ENCODE measurements at places on chromosomes 7 and 10.
A peak's percentile ranks its signal among the peaks of the same experiment; 100 is the strongest.

GRCh38 chr10:71957546-71958275 lies 6.5 kb upstream of the CHST3 start:
- DNase-seq, result no peak

- no peak for DNase-seq
Measured at GRCh38 chr7:12066004-12066403, 145.1 kb upstream of the TMEM106B start.

- DNase-seq, result peak; percentile 38
Measured at GRCh38 chr7:22663357-22663718, 63.7 kb upstream of the IL6 start.

GRCh38 chr7:27091105-27091504 lies 4.7 kb downstream of the HOXA1 start:
- no peak for DNase-seq

DNA sequence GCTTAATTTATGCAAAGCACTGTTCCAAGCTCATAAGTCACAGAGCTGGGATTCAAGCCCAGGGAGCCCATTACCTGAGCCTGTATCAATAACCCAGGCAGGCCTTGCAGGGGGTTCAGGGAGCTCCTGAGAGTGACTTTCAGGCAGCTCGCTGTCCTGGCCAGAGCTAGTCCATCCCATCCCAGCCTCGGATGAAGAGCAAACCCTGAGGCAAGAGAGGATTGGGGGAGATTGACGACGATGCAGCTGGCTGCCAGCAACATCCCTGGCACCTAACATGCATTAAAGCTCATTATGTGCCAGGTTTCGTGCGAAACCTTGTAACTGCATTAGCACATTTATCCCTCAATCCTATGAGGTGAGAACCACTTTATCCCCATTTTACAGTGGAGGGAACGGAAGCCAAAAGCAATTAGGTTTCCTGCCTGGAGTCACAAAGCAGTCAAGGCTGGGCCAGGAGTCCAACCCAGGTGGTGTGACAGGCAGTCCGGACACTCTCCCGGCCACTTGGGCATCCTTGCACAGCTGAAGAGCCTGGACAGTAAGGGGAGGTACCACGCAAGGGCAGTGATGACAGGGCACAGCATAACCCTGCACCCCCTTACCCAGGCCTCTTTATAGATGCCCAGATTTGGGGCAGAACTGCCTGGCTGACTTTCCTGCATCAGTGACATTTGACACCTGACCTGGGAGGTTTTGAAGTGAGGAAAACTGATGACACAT lies 129.8 kb upstream of the CHST15 start:
- no peak for DNase-seq

DNA sequence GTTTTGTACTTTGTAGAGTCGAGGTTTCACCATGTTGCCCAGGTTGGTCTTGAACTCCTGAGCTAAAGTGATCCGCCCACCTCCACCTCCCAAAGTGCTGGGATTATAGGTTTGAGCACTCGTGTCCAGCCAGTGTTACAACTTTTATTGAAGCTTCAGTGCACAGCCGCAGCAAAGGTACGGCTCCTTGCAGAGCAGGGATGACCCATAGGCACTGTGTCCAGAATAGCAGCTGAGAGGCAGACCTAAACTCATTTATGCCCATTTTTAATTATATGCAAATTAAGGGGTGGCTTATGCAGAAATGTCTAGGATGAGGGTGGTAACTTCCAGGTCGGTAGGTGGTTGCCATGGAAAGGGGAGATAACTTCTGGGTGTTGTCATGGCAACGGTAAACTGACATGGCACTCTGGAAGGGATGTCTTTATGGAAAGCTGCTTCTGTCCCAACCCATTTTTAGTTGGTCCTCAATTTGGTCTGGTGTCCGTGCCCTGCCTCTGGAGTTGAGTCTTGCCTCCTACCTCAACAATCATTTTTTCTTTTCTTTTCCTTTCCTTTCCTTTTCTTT lies 22.7 kb downstream of the NYAP1 start:
- no peak for DNase-seq

- no peak for DNase-seq
Measured at GRCh38 chr10:67575532-67575931, 120.5 kb downstream of the CTNNA3 start.

DNA sequence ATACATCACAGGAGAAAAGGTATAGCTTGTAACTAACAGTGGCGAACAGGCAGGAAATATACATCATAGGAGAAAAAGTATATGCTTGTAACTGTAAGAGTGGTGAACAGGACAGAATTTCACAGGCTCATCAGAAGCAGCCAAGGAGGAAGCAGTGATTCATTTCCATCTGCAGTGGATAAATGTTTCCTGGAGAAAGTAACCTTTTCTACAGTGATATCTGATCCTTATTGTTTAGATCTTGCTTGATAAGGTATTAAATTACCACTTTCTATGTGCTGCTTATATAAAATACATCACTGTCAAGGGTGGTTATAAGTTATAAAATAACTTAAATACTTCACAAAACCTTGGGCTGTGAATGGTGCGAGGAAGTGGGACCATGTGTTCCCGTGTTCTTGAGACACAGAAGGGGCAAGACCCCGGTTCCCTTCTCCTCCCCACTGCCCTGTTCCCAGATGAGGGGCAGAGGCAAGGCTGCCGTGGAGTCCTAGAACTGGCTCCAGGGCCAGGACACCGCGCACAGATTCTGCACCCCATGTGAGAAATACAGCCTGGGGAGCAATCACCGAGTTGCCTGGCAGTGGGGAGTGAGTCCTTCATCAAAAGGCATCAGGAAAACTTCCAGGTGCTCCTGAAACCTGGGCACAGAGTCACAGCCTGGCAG lies 135.2 kb downstream of the DIP2C start:
- DNase-seq, result no peak

GRCh38 chr7:138162236-138162635 lies 86.0 kb downstream of the AKR1D1 start:
- DNase-seq, result no peak

DNA sequence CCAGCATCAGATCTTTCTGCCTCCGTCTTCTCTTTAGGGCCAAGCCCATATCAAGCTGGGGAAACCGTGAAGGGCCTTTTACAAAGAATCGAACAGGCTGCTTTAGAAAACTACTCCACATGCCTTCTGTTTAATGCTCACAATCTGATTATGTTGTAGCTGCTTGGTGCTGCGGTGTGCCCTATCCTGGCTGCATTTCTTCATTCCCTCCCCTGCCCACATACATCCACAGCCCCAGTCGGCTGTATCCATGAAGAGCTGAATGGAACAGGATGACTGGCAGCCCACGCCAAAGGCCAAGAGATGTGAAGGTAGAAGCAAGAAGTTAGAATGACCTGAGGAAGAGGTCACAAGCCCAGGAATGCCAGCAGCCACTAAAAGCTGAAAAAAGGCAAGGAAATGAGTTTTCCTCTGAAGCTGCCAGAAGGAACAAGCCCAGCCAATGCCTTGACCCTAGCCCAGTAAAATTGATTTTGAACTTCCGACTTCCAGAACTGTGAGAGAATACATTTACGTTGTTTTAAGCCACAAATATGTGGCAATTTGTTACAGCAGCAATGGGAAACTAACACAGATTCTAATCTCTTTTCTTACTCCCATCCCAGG lies 22.2 kb downstream of the TAS2R41 start:
- DNase-seq, result no peak

DNA sequence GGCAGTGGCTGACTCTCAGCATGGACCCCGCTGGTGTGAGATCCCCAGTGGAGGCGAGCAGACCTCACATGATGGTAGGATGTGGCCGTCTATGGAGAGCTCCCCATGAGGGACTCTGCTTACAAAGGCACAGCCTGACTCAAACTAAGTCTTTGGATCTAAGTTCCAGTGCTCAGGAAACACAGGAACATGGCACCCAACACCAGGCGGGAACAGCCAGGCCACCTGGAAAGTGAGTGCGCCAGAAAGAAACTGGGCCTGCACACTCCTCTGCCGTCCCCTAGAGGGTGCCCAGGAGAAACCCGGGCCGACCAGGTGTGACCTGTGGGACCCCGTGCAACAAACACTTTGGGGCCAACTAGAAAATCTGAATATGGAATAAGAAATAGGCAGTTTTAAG lies 10.0 kb downstream of the PITRM1 start:
- no peak for DNase-seq
